ENCODE measurements at places on chromosomes 13 and 19. TPM values are rescaled to one million over a fixed set of nuclear protein-coding genes. Genes with fewer than 3 reads are reported as not detected.

- DNase-seq = no peak
These were observed 69.9 kb downstream of the ARHGEF18 start for GRCh38 chr19:7418596-7418995.

DNA sequence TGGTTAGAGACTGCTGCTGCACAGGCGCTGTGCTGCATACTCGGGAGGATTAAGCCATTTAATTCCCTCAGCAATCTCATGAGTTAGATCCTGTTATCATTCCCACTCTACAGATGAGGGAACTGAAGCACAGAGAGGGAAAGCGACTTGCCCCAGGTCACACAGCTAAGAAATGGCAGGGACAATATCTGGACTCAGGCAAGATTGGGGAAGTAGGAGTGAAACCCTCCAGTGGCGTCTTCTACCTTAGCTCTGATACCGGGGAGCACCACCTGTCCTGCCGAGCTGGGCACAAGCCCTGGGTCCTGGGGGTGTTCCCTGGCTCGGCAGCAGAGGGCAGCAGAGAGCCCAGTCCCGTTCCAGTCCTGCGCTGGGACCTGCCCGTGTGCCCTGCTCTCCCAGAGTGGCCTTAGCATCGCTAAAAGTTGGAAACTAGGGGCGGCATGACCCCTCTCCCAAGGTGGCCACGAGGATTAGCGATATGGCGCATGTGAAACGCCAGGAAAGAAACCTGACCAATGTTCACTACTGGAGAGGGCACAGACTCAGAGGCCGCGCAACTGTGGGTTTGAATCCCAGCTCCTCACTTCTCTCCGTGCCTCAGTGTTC, 20.5 kb downstream of the CYTH2 start:
- DNase-seq = peak; percentile 82

The FGF22 gene
- total RNA-seq = not detected

DNA sequence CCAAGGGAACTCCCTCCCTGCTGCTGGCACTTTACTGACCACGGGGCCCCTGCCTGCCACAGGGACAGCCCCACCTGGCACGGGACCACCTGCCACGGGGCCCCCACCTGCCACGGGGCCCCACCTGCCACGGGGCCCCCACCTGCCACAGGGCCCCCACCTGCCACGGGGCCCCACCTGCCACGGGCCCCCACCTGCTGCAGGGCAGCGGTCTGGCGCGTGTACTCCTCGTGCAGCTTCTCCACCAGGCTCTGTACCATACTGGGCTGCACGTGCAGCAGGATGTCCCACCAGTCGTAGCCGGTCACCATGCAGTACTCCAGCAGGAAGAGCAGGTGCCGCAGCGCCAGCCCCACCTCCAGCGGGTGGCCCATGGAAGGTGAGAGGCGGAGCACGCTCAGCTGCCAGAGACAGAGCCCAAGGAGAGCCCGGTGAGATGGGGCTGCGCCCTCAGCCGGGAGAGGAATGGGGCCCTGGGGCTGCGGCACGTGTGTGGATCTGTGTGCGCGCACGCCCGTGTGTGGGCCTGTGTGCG, 16.1 kb downstream of the MED16 start:
- no peak for DNase-seq

DNA sequence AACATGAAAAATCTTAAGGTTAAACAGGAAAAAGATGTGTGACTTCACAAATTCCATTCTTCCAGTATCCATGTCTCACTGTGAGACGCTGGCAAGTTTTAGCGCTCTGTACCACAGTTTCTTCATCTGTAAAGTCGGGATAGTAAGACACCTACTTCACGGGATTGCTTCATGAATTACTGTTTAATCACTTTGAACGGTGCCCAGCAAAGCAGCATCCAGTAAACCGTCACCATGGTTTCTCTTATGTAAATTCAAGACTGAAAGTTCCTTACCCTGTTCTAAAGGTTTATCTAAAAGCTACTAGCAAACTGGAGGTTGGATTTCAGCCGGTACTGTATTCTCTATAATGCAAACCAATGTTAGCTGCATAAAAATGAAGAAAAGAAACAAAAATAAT, 53.5 kb downstream of the KATNAL1 start:
- DNase-seq = no peak

GRCh38 chr19:7522923-7523667, 671 bp downstream of the MCOLN1 start:
- no peak for DNase-seq

GRCh38 chr13:73741111-73741510, 393.1 kb downstream of the KLF12 start:
- no peak for DNase-seq

DNA sequence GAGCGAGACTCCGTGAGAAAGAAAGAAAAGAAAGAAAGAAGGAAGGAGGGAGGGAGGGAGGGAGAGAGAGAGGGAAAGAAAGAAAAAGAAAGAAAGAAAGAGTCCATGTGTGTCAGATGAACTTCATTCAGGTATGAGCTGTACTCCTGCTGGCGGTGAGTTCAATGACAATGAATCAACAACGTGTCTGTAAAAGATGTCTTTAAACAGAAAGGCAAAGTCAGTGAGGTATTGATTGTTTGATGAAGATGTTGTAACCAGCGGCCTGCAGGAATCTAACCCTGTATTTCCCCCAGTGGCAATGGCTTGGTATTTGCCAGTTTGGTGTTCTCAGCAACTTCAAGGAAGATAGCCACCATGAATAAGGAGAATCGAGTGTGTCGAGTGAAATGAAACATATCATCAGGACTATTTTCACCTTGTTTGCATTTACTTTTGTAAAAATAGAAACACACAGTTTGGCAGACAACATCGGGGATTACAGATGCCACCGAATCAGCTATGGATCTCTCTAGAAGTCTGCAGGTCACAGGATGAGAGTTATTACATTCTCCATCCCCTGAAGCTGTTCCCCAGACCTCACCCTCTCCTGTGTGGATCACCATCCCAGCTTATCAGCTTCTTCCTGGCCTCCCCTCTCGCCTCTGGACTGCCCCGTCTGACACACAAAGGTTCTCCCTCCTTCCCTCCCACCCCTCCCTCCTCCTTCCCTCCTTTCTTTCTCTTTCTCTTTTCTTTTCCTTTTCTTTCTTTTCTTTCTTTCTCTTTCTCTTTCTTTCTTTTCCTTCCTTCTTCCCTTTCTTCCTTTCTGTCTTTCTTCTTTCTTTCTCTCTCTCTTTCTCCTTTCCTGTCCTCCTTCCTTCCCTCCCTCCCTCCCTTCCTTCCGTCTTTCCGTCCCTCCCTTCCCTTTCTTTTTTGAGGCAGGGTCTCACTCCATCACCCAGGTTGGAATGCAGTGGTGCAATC, 8.2 kb upstream of the SBK3 start:
- DNase-seq = no peak

- no peak for DNase-seq
These were observed 97.2 kb downstream of the EPSTI1 start for GRCh38 chr13:42894765-42895243.

GRCh38 chr19:24055548-24055947, 31.4 kb upstream of the ZNF254 start:
- no peak for DNase-seq

The CD209 gene
- not detected for total RNA-seq

GRCh38 chr19:531753-532560, at the start of gene CDC34:
Gene CDC34 (plus strand): TSS chr19:531760. CDS start chr19:531932, 172 bp downstream.
- DNase-seq = no peak

DNA sequence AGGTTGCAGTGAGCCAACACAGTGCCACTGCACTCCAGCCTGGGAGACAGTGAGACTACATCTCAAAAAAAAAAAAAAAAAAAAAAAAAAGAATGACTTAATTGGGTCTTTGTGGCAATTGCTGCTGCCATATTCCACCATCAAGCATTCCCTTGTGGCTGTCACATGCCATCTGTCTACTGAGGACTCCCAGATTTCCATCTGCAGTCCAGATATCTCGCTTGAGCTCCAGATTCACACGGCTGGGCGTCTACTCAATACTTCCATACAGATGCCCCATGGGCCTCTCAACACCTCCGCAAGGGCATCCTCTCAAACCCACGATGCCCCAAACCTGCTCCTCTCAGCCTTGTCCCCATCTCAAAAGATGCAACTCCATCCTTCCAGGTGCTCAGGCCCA, 12.9 kb downstream of the TMEM143 start:
- DNase-seq = no peak

DNA sequence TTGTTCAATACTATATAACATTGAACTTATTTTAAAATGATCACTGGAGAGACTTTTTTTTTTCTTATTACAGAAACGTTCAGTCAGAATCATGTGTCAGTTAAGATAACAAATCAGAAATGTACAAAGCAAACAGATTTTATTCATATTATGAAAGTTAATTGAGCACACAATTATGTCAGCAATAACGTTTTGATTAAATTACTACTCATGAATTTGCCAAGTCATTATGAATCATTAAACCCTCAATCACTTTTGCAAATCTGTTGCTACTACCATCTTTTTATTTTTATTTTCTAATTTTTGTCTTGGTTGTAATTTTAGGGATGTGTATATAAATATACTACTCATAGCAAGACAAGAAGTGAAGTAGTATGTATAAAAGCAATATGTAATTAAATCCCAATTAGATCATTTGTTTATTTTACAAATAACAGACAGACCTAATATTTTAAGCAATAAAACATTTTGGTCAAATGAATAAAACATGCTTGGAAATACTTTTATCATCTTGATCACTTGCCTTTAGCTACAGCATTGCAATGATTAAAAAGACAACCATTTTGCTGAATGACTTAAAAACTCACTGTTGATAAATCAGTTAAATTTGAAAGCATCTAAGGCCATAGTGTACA, 893.4 kb upstream of the MIR17HG start:
- DNase-seq = no peak

- DNase-seq = peak; percentile 18
These were observed 16.5 kb upstream of the SPACA6 start for GRCh38 chr19:51676566-51677083.

DNA sequence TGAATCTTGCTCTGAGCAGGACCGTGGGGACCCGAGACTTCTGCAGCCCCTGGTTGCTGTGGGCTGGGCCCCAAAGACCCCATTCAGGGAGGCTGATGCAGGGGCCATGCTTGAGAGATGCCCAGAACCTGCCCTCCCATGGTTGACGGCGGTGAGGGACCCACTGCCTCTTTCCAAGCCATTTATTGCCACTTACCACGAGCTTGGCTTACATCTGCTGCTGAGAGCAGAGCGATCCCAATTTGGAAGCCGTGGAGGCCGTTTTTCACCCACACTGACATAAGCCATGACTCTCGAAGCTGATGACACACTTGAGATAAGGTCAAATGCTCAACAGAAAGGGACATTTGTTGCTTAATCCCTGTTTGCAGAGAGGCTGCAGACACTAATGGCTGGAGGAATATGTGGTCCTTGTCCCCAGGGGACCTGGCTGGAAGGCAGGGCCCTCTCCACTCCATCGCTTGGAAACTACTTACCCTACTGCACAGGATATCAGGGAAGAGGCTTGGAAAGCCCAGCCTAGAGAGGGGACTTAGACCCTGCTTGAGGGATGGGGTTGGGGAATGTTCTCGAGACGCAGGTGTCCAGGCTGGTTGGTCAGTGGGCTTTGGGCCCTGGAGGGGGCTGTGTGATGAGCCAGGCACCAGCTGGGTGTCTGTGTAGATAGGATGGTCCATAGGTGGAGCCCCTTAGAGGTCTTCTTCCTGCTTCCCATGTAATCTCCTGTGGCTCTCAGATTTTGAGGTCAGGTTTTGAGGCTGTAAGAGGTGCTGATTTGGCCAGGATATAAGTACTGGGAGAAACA, 15.3 kb downstream of the ZNF536 start:
- DNase-seq = no peak

DNA sequence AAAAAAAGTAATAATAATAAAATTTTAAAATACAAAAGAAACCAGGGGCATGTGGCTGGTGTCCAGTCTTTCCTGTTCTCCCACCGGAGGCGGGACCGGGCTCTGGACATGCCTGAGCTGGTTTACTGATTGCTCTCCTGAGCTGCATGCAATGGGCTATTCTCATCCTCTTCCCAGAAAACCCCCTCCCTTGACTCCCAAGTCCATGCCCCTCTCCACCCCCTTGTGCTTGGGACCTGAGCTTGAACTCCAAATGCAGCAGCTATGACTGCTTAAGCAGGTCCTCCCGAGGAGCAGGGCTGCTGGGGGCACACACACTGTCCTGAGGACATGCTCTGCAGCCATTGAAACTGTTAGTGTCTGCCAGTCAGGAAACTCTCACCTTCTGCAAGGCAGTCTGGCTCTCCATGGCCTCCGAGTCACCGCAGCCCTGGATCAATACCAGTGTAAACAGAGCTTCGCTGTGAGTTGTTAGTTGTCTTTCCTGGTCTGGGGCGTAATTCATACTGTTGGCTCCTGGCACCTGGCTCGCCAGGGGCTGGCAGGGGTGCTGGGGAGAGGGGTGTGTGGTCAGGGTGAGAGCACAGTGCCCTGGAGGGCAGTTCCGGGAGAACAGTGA, 41.6 kb upstream of the CHST8 start:
- no peak for DNase-seq

- DNase-seq = no peak
These were observed 37.3 kb upstream of the C13orf42 start for GRCh38 chr13:51148223-51148951.

The NFKBIB gene
- total RNA-seq = 85.7 TPM

The PSG3 gene
- not detected for total RNA-seq

The PEAK3 gene
- not detected for total RNA-seq

GRCh38 chr13:98985591-98985990, 7.7 kb upstream of the DOCK9 start:
- DNase-seq = no peak

- no peak for DNase-seq
These were observed 7.2 kb downstream of the RPL36 start for GRCh38 chr19:5697022-5697889.

DNA sequence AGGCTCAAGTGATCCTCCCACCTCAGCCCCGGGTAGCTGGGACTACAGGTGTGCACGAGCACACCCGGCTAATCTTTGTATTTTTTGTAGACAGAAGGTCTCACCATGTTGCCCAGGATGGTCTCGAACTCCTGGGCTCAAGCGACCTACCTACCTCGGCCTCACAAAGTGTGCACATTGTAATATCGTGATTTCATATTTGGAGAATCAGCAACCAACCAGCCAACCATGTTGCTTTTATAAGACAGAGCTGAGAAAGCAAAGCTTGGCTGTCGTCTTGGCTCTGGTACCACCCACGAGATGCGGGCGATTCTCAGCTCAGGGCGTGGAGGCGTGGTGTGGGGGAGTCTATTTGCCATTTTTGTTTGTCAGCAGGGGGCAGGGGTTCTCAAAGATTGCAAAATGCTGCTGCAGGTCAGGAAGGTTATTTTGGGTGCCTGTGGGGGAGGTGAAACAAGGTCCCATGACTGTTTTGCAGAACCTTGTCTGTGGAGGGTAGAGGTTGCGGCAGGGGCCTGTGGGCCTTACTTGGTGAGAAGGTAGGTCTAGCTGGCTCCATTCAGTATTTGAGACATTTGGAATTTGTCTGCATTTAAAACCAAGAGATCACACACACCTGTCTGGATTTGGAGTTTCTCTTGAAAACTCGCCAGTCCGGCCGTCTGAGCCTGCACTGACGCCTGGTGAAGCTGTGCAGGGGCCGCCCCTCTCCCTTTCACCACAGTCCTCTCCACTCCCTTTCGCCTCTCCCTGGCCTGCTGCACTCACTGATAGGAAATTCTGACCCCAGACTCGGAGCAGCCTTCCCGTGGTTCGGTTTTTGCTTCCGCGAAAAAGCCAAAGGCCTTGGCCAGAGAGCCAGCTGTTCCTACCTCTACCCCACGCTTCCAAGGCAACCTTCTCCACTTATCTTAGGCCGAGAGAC, 15.4 kb downstream of the TNFAIP8L1 start:
- no peak for DNase-seq

Data from activated naive CD8-positive, alpha-beta T cell treated with anti-CD3 and anti-CD28 coated beads for 36 hours (primary cell).